Fibroblast of mammary gland (primary cell): ENCODE measurements at places on chromosomes 1 and 21.

GRCh38 chr1:103243481-103243880 lies 135.2 kb upstream of the COL11A1 start:
- DNase-seq: no peak

GRCh38 chr1:203178083-203178482 lies 2.5 kb upstream of the MYBPH start:
- peak; percentile 46 for DNase-seq

DNA sequence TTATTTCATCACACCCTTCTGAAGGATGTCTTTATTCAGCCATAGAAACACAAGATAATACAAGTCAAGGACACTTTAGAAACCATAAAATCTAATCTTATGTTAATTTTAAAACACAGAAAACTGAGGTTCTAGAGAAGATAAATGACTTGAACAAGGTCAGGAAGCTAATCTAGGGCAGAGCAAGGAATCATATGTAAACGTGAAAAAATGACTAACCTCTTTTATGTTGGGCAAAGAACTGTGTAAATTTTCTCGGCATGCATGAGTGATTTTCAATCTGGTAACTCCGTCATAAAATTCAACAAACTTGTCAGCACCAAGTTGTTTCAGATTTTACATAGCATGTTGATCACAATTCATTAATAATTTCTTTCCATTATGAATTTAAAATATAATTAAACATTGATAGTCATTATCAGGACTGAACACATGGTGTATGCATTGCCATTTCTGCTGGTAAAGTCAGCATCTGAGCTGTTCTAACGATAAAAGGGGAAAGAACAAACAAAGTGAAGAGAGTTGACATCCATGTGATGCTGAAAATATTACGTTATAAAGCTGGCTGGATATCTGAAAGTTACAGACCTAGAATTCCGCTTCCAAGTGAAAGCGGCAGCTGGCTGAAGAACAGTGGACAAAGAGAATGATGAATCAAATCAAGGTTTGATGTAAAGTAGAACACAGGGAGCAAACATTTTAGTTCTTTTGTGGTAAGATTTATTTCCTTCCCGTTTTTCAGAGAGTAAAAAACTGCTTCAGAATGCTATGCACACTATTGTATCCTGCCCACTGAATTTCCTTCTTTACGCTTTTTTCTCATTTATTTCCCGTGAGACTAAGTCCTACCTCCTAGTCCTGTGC lies 1037.4 kb upstream of the TMPRSS15 start:
- no peak for DNase-seq

GRCh38 chr1:231626951-231627614 lies 493 bp downstream of the DISC1 start:
- no peak for DNase-seq

DNA sequence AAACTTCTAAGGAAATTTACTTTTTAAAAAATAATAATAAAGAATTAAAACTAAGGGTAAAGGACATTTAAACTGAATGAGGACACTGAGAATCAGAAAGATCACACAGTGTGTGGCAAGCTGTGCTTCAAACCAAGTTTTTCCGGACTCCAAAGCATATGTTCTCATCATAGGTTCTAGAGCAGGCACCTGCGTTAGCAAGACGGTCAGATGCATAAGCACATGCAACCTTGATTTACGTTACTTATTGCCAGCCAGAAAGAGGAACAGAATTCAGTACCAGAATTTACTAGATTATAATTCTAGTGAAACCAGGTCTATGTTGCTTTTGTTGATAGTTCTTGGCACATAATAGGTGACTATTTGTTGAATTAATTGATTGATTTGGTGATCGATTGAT lies 6.2 kb upstream of the LBR start:
- no peak for DNase-seq

DNA sequence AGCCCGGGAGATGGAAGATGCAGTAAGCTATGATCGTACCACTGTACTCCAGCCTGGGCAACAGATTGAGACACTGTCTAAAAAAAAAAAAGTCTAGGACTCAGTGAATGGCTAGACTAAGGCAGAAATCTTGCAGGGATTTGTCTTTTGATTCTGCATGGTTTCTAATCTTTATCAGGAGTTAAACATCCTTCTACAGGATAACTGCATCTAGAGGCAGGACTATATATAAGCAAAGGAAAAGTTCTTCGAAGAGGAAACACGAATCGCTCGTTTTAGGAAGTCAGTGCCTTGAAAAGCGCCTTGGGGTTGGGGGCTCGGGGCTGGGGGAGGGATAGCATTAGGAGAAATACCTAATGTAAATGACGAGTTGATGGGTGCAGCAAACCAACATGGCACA lies 602 bp upstream of the UFC1 start:
- DNase-seq: no peak

GRCh38 chr1:150804671-150805070 lies 3.4 kb downstream of the CTSK start:
- no peak for DNase-seq

DNA sequence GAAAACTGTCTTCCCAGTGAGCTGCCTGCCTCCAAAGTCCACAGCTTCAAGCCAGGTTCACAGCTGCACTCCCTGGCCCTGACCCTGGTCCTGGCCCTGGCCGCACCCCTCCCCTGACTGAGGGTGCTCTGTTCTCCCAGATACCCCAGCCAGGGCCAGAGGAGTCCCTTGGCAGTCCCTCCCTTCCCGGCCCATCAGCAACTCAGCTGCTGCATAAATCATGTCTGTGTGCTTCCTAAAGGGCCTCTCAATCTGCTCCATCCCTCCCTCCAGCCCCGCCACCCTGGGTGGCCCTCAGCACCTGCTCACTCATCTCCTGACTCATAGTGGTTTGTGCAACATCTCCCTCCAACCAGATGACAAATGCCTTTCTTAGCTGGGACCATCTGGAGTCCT lies 24.8 kb upstream of the C1orf174 start:
- DNase-seq: peak; percentile 19

DNA sequence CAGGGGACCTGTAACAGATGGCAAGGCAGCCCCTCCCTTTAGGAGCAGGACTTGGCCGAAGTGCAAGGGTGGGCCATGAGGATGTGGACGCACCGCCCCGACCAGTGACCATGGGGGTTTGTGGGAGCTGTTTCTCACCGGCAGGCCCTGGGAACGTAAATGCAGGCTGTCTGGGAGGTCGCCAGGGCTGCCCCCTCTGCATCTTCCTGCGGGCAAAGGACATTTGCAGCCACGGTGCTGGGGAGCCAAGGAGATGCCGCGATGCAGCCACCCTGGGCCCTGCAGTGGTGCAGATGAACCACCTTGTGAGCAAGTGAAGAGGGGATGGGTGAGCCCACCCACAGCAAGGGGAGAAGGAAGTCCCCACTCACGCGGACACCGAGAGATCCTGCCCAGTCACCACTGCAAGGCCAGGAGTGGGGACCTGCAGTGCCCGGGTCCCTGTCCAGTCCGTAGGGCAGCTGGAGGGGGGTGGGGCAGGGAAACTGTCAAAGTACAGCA lies 121.1 kb downstream of the SIK1 start:
- no peak for DNase-seq

DNA sequence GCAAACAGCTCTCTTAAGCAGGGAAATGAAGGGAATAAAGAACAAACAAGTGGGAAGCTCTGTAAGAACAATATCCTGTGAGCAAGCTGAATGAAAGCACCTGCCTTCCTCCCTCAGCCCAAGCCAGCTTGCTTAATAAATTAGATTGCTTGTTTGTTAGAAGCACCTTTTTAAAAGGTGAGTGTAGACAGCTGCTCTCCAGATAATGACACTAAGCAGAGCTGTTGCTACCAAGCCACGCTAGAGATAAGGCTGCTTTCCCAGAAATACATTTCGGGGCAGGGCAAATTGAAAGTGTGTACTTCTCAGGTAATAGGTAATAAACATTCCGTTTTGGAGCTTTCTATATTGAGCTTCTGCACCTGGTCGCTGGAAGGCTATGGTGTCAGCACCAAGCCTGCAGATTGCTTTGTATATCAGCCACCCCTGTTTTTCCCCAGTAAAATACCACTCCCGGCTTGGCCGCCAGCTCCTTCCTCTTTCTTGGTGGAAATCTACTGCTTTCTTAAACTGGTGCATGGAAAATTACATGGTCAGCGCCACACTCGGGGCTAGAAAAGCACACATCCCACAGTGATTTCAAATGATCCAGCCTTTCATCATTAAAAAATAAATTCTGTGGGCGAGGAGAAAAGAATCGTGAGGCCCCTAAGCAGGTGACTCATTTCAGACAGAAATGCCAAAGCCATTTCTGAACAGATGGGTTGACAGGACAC lies 151.3 kb downstream of the ETS2 start:
- no peak for DNase-seq

GRCh38 chr1:44174630-44175029 lies 33.2 kb upstream of the KLF18 start:
- no peak for DNase-seq

DNA sequence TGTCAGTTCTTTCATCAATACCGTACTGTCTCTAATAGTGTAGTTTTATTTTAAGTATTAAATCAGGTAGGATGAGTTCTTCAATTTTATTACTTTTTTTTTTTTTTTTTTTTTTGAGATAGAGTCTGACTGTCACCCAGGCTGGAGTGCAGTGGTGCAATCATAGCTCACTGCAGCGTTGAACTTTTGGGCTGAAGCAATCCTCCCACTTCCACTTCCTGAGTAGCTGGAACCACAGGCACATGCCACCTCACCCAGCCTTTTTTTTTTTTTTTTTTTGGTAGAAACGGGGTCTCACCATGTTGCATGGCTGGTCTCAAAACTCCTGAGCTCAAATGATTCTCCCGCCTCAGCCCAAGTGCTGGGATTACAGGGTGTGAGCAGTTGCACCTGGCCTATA lies 44.3 kb downstream of the INAVA start:
- DNase-seq: no peak

GRCh38 chr1:71738256-71738655 lies 544.1 kb downstream of the NEGR1 start:
- DNase-seq: no peak

GRCh38 chr21:46060596-46061061 lies 37.3 kb upstream of the COL6A2 start:
- peak; percentile 100 for DNase-seq

- DNase-seq: peak; percentile 43
Observed at GRCh38 chr1:10108134-10108663, 75.4 kb downstream of the UBE4B start.

DNA sequence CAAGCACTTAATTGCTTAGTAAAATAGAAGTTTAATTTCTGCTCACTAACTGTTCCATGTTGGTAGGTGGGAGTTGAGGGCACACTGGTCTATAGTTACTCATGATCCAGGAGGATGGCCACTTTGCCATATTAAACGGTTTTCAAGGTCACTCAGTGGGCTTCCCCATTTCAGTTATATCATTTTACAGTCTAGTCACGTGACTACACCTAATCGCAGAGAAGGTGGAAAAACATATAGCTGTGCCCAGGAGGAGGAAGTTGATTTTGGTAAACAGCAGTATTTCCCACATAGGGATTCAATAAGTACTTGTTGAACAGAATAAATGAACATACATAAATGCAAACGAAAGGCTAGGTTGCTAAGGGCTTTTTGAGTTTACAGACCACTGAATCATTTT lies 541.1 kb upstream of the CAMK1G start:
- no peak for DNase-seq

DNA sequence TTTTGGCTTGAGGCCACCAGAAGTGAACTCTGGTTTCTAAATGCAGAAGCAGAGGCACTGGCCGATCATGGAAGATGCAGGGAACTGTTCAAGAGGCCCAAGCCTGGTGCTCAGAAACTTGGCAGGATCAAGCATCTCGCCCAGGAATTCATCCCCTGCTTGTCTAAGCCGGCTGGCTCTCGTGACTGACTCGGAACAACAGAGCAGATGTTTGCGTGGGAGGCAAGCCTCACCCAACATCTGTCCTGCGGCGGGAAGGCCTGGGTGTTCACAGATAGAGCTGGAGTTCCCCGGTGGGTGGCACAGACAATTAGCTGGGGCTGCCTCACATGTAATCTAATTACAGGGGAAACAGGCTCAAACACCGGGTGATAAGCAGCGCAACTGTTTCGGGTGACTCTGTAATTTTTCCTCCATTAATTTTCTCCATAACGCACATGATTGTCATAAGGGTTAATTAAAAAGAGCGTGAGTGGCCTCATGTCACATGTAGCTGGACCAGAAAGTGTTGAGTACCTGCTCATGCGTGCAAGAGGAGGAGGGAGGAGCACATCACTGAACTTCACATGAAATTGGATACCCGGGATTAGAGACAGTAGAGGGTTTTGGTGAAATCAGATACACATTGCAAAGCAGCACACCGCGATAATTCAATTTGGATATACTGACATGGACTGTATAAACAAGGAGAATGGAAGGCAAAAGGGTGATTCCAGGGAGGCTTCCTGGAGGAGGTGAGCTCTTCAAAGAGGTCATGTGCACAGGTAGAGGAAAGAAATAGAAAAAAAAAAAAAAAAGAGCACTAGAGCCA lies 180.0 kb downstream of the ETS2 start:
- DNase-seq: peak; percentile 98

GRCh38 chr21:28516991-28517592 lies 475.6 kb downstream of the LTN1 start:
- peak; percentile 27 for DNase-seq
